ENCODE measurements at places on chromosomes 3 and 15.

DNA sequence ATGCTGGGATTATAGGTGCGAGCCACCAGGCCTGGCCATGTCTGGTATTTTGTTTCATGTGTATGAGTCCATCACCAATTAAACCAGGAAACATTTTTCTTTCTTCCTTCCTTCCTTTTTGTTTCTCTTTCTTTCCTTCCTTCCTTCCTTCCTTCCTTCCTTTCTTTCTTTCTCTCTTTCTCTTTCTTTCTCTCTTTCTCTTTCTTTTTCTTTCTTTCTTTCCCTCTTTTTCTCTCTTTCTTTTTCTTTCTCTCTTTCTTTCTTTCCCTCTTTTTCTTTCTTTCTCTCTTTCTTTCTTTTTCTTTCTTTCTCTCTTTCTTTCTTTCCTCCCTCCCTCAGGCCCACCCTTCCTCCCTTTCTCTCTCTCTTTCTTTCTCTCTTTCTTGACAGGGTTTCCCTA, 83.4 kb downstream of the SLC9A9 start:
- DNase-seq = no peak

DNA sequence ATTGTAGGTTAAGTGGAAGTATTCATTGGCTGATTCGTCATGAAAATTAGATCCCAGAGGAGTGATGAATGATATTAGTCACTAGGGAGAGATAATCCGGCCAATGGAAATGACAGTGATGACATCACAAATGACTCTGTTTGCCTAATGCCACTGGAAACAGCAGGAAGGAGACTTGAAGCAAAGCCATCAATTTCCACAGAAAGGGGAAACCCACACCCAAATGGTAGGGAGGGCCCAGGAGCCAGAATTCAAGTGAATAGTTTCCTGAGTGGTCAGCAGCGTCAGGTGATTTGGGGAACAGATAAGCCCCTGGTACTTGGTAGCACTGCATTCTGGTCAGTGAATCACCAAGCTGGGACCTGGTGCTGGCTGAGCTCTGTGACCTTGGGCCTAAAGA, 3.3 kb upstream of the ADAMTS9 start:
- no peak for DNase-seq

GRCh38 chr15:90981681-90982080, 12.7 kb downstream of the PRC1 start:
- DNase-seq = no peak

DNA sequence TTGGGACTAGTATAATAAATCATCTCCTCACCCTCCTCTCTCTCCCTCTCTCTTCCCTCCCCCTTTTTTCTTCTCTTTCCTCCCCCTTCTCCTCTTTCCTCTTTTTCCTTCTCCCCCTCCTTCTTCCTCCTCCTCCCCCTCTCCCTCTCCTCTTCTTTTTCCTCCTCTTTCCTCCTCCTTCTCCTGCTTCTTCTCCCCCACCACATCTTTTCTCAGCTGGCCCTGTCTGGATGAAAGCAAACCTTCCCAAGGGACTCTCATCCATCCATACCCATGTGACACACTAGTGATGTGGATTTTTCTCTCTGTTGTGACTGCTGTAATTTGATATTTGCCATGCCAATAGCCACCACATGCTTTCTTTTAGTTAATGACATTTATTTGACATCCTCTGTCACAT, 127.2 kb downstream of the EBLN2 start:
- peak; percentile 3 for DNase-seq

GRCh38 chr3:146543461-146544001, 876 bp downstream of the PLSCR1 start:
- DNase-seq = no peak

DNA sequence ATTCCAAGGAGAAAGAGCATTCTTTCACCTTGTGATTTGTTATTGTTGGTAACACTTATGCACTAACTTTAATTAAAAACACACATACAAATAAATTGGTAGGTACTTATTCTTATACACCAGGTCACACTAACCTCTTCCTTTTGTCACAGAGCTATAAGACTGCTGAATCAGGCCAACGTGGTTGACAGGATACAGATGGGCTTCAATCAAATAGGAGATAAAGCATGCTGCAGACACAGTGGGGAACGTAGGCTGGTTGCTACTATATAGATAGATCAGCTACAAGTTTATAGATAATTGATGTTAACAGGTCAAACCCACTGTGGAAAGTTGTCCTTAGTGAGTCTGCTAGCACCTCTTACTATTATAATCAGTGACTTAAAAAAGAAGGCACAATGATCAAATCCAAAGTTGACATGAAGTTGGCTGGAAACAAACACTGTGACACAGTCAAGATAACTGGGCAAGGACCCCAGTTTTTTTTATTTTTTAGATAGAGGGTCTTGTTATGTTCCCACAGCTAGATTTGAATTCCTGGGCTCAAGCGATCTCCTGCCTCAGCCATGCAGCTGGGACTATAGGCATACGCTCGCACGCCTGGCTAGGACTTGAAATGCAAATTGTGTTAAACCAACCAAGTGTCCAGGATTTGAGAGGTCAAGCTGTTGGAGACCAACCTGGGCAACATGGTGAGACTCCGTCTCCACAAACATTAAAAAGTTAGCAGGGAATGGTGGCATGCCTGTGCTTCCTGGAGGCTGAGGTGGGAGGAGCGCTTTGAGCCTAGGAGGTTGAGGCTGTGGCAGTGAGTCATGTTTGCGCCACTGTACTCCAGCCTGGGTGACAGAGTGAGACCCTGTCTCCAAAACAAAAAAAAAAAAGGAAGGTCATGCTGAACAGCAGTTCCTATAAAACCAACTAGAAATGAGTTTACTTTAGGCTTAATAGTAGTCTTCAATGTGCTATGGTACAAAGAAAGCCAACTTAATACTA, 97.9 kb upstream of the MEX3B start:
- DNase-seq = no peak

- no peak for DNase-seq
Observed at GRCh38 chr3:83738202-83738601, 1220.6 kb upstream of the CADM2 start.

GRCh38 chr15:48802867-48803266, 8.0 kb downstream of the CEP152 start:
- DNase-seq = no peak

DNA sequence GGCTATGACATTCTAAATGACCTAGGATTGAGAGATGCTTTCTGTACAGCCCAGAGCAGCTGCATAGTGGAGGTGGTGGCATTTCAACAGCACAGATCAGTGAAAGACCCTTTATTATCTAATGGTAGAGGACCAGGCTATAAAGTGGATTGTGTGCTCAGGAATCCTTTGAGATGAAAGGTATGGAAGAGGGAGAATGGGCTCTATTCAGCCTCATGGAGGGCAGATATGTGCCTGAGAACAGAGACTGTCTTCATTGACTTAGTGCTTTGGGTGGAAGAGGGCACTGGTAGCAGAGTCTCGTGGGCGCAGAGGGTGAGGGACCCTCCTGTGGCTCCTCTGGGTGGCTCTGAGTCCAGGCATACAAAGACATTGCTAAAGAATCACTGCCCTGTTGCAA, 130.0 kb upstream of the SLC24A5 start:
- DNase-seq = no peak

- no peak for DNase-seq
Observed at GRCh38 chr3:18369551-18370185, 55.5 kb downstream of the SATB1 start.

DNA sequence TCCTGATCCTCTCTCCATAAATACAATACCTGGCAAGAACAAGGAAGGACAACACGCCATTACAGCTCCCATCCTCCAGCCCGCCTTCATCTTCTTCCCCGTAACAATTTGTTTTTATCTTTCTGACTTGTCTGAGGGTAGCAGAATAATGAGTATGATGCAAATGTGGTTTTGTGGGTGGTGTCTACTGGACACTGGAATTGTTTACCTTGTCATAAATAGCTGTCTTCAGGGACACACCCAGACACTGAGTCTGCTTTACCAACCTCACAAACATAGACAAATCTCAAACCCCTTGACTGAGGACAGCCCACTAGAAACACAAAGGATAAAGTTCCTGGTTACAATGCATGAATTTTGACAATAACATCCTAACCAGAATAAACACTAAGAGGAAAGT, 13.4 kb downstream of the WDR72 start:
- no peak for DNase-seq

DNA sequence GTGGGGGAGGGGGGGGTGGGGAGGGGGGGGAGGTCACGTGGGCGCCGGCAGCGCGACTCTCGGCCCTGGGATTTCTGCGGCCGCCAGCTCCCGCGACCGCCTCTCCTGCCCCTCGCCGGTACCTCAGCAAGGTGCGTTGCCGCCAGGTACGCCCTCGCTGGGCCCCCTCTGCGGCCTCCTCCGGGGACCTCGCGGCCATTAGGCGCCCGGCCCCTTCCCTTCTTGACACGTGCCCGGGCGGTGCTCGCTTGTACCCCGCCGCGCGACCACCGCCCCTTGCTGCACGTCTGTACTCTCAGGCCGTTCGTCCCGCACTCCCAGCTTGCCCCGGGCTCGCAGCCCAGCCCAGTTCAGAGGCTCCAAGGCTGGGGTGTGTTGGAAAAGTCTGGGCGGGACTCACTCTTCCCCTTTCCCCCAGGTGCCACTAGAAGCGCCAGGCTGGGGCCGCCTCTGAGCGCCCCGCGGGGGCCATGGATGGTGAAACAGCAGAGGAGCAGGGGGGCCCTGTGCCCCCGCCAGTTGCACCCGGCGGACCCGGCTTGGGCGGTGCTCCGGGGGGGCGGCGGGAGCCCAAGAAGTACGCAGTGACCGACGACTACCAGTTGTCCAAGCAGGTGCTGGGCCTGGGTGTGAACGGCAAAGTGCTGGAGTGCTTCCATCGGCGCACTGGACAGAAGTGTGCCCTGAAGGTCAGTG, at the start of gene MAPKAPK3:
MAPKAPK3 (plus strand) TSS at position 56 of the 696 bp plus-strand sequence; CDS start at position 471, 415 bp downstream.
- DNase-seq = no peak

- no peak for DNase-seq
Observed at GRCh38 chr3:132325103-132325606, 7.9 kb downstream of the ACP3 start.

GRCh38 chr3:72178463-72179106, 393.6 kb upstream of the PROK2 start:
- DNase-seq = no peak

GRCh38 chr15:62491642-62492041, 326.6 kb upstream of the C2CD4B start:
- DNase-seq = no peak

DNA sequence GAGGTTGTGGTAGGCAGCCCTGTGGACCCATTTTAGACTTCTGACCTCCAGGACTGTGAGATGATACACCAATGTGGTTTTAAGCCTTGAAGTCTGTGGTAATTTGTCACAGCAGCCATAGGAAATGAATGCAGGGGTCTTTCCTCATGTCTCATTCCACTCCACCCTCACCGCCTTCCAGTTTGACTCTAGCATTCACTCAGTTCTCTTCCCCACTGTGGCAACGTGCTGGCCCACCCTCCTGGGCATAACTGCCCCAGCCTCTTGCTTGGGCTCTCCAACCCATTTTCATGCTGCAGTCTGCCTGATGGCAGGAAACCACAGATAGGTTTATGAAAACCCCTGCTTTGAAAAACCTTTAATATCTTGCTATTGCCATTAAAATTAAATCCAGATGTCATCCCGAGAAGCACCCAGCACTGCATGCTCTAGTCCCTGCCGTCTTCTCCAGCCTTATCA, 7.3 kb upstream of the TRNT1 start:
- DNase-seq = no peak

DNA sequence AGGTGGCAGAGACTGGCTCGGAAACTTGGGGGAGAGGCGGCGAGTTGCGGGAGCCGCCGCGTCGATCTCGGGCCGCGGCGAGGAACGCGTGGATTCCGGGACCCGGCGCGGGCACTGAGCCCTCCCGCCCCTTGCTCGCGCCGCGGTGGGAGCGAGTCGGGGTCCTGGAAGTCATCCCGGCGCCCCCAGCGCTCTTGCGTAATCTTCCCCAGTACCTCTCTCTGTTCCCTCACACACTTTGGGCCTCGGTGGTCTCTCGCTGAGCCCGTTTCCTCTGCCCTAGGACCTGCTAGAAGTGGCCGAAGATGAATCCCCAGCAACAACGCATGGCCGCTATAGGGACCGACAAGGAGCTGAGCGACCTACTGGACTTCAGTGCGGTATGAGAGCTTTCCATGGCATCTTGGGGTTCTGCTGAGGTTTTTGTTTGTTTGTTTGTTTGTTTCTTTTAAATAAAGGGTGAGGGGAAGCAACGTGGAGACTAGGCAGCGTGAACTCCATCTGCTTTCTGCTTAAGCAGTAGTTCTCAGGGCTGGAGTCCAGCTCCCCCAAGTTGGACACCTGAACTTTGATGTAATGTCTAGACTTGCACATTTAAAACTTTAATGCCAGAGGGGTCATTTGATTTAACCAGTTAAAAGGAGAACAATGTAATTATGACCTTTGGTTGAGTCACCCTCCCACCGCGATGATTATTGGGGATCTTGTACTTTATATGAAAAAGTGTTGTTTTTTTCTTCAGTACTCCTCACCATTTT, 1.3 kb downstream of the TCF12 start:
- no peak for DNase-seq

DNA sequence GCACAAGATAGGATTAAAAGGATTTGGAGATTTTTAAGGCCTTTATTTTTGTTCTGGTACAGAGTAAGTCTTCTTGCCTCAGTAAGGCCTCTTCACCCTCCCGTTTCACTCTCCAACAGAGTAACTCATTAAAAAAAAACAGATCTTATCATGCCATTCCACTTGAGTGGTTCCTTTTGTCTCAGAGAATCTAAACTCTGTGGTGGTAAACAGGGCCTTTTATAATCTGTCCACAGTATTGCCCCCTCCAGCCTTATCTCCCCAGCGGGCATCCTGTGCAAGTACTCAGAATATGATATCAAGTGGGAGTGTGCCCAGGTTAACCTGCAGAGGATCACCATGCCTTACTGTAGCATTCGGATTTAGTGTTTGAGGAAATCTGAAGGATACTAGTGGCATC, 20.3 kb upstream of the ATOSA start:
- DNase-seq = no peak

GRCh38 chr3:150411976-150412375, 3.9 kb downstream of the TSC22D2 start:
- DNase-seq = no peak

GRCh38 chr15:68224546-68225250, 4.8 kb downstream of the CLN6 start:
- no peak for DNase-seq

GRCh38 chr3:38649500-38650247, at the start of gene SCN5A:
SCN5A (minus strand) TSS chr3:38649687; CDS start chr3:38633307, 16,380 bp downstream.
- DNase-seq = no peak

GRCh38 chr3:84724877-84725276, 233.9 kb upstream of the CADM2 start:
- DNase-seq = no peak

- no peak for DNase-seq
Observed at GRCh38 chr3:110995461-110996231, 76.0 kb upstream of the NECTIN3 start.

DNA sequence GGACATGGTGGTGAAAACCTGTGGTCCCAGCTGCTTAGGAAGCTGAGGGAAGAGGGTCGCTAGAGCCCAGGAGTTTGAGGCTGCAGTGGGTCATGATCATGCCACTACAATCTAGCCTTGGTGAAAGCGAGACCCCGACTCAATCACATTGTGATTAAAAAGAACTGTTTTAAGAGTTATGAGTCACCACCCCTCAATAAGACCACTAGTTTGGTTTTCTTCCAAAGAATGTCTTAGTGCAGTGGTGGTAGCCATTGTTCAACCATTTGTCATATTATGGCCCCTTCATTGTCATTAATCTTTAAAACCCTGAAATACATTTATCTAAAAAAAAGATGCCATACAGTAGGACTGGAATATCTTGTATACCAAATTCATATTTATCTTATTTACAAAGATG, 48.8 kb downstream of the BLM start:
- DNase-seq = no peak

- no peak for DNase-seq
Observed at GRCh38 chr3:4394048-4394447, 73.0 kb downstream of the SUMF1 start.
